ENCODE measurements at places on chromosomes 5 and 9. TPM values are rescaled to one million over a fixed set of nuclear protein-coding genes. Genes with fewer than 3 reads are reported as not detected.
A peak's percentile ranks its signal among the peaks of the same experiment; 100 is the strongest.

- DNase-seq = no peak
These were observed 183.2 kb downstream of the NTRK2 start for GRCh38 chr9:84852617-84853301.

- peak; percentile 79 for DNase-seq
These were observed 11.6 kb upstream of the NKD2 start for GRCh38 chr5:997001-997474.

- no peak for DNase-seq
These were observed 253.0 kb downstream of the EPB41L4A start for GRCh38 chr5:112165897-112166737.

DNA sequence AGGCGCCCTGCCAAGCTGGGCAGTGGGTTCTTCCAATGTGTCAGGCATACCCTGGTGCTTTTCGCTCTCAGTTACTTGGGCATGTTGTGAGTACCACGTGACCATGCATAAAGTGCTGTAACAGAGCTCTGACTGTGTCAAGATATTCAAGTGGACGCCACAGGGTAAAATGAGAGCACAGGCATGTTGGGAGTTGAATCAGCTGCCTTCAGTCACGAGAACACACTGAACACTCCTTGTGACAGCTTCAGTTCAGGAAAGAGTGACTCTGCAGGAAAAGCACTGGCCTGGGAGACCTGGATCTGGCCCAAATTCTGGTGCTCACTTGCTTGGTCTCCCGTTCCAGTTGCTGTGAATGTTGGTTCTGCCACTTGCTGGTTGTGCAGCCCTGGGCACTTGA, 5.1 kb downstream of the MLANA start:
- DNase-seq = no peak

The OBP2B gene
- total RNA-seq = not detected

DNA sequence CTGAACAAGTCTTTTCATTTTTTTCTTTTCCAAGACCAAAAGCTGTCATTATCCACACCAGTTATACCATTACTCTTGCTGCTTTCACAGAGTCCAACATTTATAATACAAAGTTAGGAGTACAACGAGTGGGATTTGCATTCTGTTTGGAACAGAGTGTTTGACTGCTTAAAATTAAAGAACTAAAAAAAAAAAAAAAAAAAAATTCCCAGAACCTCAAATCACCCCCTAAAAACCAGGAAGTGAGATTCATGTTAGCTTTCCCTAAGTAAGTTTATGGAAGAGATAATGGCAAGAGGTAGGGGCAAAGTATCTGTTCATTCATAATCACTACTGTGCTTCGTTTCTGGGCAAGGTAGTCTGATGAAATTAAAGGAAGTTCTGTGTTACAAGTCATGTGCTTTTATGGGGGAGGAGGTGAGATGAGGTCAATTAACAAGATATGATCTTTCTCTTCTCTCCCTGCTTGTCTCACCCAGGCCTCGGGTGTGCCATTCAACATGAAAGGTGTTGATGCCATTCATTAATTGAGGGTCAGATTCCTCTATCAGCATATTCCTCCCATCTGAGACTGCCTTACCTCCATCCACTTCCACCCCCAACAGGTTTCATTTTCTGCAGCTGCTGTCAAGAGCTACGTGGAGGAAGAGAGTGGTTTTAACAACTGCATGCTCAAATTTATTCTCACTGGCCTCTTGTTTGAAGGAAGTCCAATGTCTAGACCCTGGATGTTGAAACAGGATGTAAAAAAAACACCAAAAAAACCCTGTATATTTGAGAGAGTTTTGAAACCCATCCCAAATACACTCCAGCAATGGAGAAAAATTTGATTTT, 58.1 kb downstream of the MARCHF3 start:
- DNase-seq = peak; percentile 45

DNA sequence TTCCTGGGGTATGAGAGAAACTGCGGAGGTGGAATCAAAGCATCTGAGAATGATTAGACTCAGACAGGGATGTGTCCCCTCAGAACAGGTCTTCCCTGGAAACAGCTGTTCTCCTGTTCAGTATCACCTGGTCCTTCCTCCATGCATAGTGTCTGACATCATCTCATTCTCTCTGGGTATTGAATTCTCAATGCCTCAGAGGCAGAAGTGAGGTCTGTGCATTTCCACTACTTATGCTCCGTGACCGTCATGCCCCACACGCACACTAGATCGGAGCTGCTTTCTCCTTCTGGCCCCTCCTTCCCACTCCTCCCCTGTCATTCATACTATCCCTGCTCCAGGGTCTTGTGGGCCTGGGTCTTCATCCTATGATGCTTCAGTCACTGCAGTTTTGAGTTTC, 61.4 kb upstream of the DAB2IP start:
- DNase-seq = no peak

GRCh38 chr5:26903469-26903868, 134.9 kb downstream of the CDH9 start:
- no peak for DNase-seq

GRCh38 chr5:15786884-15787283, 286.9 kb downstream of the FBXL7 start:
- no peak for DNase-seq

DNA sequence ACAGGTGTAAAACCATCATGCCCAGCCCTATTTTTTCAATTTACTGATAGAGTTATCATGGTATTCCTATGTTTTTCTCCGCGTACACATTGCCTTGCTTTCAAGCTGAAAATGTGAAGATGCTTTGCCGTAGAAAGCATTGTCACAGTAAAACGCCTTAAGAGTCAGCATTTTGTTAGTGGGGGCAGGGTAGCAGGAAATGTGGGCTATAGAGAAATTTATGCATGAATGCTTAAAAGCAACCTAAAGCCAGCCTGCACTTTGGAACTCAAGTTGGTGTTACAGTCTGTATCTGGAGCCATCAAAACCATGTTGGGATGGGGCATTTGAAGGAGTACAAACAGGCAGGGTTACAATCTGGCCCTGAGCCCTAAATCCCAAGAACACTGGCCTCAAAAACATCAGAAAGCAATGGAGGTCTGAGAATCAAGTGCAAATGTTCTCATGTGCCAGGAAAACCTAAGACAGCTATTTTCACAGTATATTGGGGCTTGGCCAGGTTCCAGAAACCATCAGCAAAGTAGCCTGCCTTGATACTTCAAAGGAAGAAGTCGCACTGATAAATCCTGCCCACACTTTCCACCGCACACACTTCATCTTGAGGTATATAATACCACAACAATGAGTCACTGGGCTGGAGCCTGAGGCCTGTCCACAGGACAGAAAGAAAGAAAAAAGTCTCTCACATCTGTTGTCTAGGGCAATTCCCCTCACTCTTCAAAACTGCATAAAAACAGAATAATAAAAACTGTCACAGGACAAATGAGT, 313.8 kb downstream of the ENC1 start:
- peak; percentile 85 for DNase-seq

The ANKRD31 gene
- under 0.01 TPM for total RNA-seq

DNA sequence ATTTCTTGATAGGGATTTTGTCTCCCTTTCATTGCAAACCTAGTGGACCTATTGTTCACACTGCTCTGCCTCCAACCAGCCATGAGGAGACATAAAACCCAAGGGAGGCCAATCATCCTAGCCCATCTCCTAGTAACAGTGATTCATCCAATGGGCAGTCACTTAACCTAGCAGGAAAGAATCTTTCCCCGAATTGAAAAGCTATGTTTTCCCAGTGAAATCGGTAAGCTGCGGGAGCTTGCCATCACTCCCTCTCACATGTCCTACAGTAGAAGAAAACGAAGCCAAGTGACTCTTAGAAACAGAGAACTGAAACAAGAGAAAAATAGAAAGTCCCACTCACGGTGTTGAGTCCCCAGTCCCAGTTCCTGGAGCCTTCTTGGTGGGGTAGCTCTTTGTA, 123.3 kb downstream of the SUSD1 start:
- DNase-seq = no peak

- DNase-seq = no peak
These were observed 998.1 kb downstream of the TLE1 start for GRCh38 chr9:80691229-80691628.

DNA sequence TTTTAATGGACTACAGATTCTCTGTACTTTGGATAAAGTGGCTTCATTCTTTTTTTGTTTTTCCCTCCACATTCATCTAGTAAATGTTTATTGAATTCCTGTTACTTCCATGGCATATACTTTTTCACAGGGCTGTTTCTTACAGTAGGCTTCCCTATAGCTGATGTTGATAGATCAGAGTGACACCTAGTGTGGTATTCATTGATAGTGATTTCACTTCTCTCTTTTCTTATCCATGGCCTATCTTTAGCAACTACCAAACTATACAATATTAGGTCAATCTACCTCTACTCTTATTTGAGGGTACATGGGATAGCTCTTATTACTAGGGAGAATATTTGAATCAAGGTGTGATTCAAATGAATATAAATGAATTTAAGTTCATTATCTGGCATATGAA, 35.8 kb downstream of the FSD1L start:
- no peak for DNase-seq

- no peak for DNase-seq
These were observed 206.7 kb upstream of the KLF4 start for GRCh38 chr9:107696302-107696701.

DNA sequence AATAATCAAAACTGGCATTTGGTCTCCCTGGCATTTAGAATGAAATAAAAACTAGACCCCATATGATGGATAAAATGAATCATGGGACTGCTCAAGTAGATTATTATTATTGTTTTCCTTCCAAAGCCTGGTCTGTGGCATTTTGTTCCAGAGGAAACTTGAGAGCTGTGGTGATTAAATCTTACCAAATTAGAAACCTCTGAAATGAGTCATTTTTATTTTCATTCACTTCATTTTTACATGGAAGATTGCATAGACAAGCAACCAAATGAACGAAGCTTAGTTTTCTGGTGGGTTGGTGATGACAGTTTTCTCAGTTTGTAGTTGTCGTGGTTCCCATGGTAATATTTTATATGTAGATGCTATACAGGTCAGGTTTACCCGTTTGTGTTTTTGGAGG, 23.4 kb downstream of the PAM start:
- peak; percentile 70 for DNase-seq

DNA sequence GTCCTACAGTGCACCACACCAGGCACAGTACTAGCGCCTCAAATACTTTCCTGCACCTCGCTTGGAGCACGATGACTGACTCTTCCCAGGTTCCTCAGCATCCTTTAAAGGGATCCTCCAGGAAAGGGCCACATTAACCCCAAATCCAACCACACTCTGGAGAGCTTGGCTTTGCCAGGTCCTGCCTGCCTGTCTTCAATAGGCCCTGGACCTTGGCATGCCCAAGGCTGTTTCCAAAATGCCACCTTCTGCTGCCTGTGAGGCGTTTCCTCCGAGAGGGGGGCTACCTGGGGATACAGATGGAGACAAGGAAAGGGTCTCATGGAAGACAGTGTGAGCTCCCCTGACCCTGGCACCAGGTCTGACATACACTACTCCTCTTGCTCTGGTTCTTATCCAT, 169.9 kb downstream of the DAB2IP start:
- no peak for DNase-seq

The PDZD2 gene
- total RNA-seq = 0.97 TPM

DNA sequence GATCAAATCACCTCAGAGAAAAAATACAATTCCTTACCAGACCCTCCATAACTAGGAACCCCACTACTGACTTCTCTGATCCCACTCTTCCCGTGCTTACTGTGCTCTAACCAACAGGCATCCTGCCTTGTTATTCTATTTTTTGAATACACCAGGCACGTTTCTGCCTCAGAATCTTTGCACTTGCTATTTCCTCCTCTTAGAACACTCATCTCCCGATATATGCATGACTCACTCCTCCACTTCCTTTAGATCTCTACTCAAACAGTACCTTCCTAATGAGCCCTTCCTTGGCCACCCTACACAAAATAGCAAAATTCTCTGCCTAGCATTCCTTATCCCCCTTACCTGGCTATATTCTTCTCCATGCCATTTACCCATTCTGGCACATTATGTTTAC, 43.9 kb downstream of the MAPKAP1 start:
- peak; percentile 20 for DNase-seq

GRCh38 chr5:146254223-146254622, 50.8 kb downstream of the RBM27 start:
- DNase-seq = no peak

DNA sequence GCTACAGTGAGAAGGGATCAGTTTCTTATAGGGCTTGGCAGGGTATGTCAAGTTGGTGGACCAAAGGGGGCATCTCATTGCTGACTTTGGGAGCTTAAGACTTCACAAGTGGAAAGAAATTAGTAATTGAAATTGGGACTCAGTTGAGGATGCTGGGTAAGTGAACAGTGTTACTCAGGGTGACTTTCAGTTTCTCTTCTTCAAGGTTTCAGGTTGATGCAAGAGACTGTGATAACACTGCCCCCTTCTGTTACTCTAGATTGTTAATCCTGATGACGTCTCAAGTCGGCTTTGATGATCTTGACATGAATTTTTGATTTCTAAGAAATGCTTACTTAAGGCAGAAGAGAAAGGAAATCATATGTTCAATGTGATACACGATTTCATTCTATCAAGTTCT, 21.3 kb downstream of the KCTD16 start:
- DNase-seq = peak; percentile 88

GRCh38 chr5:123876276-123876790, 364.4 kb downstream of the CSNK1G3 start:
- no peak for DNase-seq

The SLC4A9 gene
- not detected for total RNA-seq

The WNT8A gene
- not detected for total RNA-seq

GRCh38 chr5:145681686-145682085, 153.5 kb downstream of the PRELID2 start:
- peak; percentile 78 for DNase-seq

The SPATA31D4 gene
- not detected for total RNA-seq

GRCh38 chr9:90057361-90057760, 452.5 kb downstream of the GADD45G start:
- no peak for DNase-seq

DNA sequence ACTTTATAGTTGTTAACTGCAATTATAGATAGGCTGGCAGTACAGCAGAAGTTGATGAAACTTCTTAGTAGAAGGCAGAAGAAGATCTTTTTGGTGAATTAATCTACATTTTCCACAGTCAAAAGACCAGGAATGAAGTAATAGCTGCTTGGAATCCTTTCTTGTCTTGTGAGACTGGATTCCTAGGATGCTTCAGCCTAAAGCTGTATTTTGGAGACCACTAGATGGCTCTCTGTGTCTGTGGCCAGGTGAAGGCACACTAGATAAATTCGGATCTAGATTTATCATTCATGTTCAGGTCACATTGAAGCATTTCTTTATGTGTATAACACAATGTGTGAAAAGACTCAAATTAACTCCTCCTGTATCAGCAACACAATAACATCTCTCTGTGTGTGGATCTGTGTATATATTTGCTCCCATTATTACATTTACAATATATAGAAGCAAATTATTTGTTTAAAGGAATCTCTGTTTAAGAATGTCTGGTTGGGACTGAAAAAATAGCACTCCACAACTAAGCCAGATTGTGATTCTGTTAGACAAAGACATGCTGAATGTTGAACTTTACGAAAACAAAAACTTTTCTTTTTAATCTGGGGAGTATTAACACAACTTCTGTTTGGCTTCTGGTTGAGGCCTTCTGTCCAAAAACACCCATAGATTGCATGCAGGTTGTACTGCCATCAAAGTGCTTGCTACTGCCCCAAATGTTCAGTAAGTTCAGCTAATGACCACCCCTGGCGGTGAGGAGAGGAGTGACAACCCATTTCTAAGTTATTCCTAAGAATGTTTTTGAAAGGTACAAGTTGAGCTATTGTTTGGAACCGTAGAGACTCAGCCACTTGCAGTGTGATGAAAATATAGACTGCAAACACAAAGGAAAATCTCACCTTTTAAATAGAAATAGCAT, 10.6 kb downstream of the GRIN3A start:
- DNase-seq = peak; percentile 3

Measured in fibroblast of villous mesenchyme (primary cell).